Activated T-helper 9 cell treated with anti-CD3 and anti-CD28 coated beads, Interleukin-2, amount 50 U/mL, for 16 hours (primary cell): ENCODE measurements at places on chromosomes 2 and 18.
A peak's percentile ranks its signal among the peaks of the same experiment; 100 is the strongest.

- DNase-seq, result no peak
These were observed 30.3 kb upstream of the SEC11C start for GRCh38 chr18:59109375-59109774.

DNA sequence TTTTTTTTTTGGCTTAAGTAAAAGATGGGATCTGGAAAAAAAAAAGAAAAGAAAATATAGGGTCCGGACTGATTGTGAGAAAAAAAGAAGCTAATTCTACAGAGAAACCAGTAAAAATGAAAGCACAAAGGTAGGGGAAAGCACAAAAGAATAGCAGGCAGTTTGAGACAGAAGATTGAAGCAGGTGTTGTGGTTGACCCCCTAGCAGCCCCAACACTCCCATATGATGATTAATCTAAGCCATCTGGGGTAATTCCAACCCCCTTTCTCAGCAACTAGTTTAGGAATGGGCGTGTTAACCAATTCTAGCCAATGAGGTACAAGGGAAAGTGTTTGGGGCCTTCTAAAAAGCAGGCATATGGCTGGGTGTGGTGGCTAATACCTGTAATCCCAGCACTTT, 77.0 kb downstream of the MBD2 start:
- DNase-seq, result peak; percentile 5

DNA sequence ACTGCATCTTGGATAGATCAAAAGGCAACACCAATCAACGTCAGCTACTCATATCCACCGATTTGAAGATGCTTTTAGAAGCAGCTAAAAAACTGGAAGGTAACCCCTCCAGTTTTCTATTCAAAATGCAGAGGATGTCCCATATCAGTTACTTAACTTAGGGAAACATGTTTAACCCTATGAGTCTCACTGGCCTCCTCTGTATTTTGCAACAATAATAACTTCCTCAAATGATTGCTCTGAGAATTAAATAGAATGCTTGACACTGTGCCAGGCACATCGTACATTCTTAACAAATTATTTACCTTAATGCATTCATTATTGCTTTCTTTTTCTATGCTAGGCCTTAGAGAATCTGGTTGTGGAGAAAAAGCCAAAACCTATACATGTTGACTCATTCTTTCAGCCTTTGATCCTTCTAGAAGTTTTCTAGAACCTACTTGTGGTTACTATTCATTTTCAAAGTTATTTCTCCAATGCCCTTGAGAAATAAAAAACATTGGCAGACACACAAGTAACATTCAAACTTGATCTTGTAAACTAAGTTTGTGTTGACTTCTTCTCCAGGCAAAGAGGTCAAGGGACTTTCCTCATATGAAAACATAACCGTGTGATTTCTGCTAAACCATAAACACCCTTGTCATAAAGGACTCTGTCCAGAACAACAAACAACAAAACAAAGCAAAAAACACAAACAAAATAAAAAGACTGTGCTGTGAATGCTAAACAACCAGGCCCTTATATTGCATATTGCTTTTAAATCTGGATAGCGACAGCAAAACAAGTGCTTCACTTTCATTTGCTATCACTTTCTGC, 4.6 kb downstream of the DOCK10 start:
- no peak for DNase-seq

- DNase-seq, result no peak
These were observed 69.6 kb downstream of the COL5A2 start for GRCh38 chr2:189109921-189110397.

DNA sequence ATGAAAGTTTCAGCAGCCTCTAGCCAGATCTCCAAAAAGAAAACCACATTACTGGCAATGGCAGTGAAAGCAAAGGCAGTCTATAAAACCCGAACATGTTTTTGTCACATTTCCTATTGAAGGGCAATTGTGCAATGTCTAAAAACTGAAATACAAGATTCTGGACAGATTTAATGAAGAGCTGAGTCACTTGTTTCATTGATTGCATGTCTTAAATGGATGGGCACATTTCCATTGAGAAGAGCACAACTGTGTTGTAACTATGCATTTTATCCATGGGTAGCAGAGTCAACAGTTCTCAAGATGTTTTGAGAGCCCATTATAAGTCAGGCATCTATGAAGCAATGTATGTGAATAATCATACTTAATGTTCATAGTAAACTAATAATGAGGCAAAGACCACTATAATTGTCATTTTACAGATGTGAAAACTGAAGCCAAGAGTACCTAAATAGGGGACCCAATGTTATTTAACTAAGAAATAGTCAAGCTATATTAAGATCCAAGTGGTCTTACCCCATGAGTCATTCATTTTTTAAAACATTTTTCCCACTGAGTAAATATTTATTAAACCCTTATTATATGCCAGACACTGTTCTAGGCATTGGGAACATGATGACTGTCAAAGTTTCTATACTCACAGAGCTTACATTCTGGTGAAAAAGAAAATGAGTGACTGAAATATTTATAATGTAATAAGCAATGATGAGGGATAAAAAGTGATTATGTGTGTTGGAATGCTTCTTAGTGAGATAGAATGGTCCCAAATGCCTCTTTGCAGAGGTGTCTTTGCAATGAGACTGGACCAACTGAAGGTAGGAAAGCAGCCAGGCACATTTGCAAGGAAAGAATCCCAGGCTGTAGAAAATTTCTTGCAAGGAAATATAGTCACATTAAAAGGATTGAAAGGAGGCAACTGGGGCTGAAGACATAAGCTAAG, 818.9 kb upstream of the ACVR2A start:
- no peak for DNase-seq

- no peak for DNase-seq
These were observed 1.1 kb downstream of the DNAJC27 start for GRCh38 chr2:24970483-24971285.

GRCh38 chr2:229273723-229274338, 2.7 kb upstream of the PID1 start:
- no peak for DNase-seq

- no peak for DNase-seq
These were observed 38.5 kb downstream of the ASXL3 start for GRCh38 chr18:33616556-33616955.

DNA sequence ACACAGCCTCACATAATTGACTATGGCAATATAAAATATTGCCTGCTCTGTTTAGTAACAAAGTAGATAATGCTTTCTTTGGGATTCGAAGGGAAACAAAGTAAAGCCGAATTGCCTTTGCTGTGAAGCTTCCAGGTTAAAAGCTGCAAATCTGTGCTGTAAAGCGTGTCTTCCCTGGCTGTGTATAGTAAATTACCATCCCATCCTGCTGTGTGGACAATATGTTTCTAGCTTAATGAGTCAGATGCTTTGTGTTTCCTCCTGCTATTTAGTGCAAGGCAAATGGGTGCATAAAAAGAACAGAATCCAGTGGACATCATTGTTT, 265.1 kb downstream of the SOCS6 start:
- DNase-seq, result no peak

DNA sequence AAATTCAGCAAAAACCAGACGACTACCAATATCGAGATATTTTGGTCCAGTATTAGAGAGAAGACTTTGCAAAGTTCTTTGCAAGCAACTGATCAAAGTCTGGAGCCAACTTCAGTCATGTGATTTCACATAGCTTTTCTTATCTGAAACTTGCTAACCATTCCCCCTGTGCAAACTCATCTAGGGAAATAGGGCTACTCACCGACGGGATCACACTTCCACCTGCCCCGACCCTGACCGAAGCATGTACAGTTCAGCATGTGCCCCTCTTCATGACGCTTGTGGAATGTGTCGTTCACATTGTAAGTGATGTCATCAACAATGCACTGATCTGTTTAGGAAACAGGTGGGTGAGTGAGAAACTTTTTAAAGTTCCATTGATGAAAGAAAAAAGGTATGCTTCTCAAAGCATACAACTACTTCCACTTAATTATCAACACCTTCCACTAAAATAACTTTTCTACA, 15.4 kb downstream of the FN1 start:
- no peak for DNase-seq

DNA sequence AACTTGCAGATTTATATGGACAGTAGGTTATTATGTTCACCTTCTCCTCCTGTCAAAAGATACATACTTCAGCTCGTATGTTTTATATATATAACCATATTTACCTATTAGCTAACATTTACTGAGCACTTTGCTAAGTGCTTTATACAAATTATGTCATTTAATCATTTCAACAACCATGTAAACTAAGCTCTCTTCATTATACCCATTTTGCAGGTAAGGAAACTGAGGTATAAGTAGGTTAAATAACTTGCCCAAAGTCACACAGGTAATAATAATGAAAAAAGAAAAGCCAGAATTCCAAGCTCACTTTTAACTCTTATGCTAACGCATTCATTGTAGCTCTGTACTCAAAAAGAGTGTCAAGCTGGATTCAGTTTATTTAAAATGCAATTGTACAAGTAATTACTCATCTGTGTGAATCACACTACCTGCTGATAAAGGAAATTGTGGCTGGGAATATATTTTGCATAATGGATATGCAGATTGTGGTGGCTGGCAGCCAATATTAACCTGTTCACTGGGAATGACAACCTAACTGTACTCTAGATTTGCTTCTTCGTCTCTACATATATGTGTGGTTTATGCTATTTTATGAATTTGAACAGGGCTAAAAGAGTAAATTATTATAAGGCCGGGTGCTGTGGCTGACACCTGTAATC, 20.6 kb downstream of the SLC16A14 start:
- DNase-seq, result no peak

- no peak for DNase-seq
These were observed 43.9 kb upstream of the CYBRD1 start for GRCh38 chr2:171478345-171478744.

DNA sequence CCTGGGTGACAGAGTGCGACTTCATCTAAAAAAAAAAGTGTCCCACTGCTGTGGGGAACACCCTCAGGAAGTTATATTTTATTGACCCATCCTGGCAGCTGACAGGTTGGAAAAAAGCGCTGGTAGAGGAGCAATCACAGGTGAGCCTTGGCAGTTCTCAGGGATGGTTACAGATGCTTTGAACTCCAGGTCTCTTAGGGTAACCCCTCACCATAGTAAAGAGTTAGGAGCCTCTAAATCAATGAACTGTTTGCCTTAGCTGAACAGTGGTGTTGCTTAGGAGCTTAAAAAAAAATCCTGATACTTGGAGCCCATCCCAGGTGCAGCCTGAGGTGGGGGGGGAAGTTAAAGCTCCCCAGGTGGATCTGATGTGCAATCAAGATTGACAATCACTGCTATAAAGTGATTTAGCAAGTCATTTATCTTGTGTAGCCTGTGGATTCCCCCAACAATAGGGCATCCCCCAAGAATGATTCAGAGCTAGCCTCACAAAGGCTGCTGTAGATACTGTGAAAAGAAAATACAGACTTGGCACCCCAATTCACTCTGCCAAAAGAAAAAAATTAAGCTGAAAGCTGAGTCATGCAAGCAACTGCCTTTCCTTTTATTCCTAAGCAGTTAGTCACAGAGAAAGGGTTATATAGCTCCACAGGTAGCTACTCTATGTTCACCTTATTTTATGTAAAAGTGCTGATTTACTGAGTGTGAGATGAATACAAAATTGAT, 14.8 kb downstream of the SLC16A14 start:
- no peak for DNase-seq

- no peak for DNase-seq
These were observed 162.2 kb downstream of the PXDN start for GRCh38 chr2:1581965-1582625.

DNA sequence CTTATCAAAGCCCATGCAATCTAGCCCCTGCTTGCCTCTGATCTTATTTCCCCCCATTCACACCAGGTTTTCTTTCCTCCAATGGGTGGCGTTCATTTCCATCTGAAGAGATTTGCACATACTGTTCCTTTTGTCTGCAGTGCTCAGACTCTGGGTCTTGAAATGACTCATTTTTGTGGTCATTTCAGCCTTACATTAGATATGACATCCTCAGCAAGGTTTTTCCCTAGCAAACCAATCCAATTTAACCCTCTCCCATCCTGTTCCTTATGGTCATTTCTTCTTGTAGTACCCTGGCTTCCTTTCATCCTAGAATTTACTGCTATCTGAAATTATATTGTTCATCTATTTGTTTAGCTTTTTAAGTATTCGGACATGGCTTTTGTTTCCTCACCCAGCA, 42.5 kb upstream of the SCN1A start:
- no peak for DNase-seq

DNA sequence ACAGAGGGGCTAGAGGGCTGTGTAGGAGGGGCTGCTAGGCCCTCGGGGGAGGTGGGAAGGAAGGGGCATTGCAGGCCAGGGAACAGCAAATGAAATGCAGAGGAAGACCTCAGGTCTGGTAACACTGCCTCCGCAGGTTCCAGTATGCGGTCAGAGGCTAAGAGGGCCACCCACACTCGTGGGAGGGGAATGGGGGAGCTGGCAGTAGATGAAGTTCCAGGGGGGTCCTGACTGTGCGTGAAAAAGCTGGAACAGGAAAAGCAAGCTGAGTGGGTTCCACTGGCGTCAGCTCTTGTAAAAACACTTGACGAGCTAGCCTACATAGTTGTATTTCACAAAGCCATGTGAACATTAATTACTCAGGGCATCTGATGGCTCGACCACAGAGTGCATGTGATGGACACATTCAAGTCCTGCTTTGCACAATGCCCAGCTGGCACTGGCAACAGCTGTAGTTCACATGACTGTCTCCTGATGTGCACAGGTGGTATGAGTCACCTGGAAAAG, 29.0 kb upstream of the PTPN4 start:
- DNase-seq, result no peak

DNA sequence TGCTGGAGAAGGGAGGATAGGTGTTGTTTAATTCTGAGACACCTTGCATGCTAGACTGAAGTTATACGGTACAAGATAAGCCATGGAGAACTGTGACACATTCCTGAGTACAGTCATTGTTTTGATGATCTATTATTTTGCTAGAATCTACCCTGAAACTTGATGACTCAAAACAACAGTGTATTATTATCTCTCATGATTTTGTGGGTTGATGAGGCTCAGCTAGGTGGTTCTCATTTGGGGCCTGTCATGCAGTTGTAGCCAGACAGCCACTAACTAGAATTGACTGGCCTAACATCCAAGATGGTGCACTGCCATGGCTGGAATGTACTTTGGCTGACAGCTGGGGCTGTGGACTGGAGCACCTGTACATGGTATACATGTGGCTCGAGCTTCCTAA, 5.4 kb upstream of the IL1R1 start:
- DNase-seq, result peak; percentile 21

- DNase-seq, result no peak
These were observed 32.7 kb upstream of the RIT2 start for GRCh38 chr18:43148231-43148630.

GRCh38 chr18:7104649-7105048, 12.9 kb downstream of the LAMA1 start:
- DNase-seq, result no peak

DNA sequence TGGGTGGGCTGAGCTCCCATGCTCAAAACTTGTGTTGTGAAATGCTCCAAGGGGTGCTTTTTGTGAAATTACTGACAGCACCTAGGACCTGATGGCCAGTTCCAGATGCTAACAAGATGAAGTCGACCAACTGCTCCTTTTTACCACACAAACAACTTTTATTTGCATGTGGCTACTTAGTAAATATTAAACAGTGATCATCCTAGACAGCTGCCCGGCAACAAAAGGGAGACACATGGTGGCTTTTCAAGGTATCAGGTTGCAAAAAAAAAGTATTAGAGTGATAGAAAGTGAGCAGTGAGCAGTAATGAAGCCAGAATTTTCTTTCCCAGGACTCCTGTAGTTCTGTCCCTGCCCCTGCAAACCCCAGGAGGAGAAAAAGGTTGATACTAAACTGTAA, 118.5 kb downstream of the RPIA start:
- no peak for DNase-seq

GRCh38 chr2:215756346-215756730, 257.0 kb downstream of the MREG start:
- no peak for DNase-seq
